ENCODE measurements at places on chromosomes 7 and 10.
A peak's percentile ranks its signal among the peaks of the same experiment; 100 is the strongest.

- DNase-seq = no peak
Measured at GRCh38 chr7:55533050-55533728, 39.1 kb downstream of the VOPP1 start.

DNA sequence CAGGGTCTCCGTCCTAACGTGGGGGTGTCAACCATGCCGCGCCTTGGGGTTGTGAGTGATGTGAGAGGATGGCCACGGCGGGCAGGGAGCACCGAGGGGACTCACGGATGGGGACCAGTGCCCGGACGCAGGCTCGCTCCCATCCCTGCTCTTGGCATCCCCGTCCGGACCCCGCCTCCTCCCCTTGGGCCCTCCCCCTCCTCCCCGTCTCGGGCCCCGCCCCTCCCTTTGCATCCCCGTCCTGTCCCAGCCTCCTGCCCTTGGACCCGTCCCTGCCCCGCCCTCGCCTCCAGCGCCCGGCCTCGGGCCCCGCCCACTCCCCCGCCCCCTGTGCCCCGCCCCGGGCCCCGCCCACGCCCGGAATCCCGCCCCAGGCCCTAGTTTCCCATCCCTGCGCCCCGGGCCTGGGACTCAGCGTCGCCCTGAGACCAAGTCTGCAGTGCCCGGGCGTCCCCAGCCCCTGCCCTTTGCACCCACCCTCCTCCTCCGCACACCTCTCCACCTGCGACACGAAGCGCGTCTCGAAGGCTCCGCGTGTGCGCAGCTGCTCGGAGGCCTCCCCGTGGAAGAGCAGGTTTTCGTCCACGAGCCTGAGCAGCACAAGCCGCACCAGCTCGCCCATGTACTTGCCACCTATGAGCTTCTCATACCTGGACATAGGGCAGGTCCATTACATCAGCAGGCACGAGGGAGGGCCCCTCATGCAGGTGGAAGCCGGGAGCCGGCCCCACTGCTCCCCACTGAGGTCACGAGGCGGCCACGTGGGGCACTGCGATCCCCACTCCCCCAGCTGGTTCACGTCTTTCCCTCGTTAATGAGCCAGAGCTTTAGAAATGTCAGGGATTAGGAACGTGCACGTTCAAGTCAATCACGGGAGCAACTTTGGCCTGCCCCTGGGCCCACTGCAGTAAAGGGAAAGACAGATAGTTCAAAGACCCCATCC is 5.1 kb upstream of the MYL7 start:
- peak; percentile 85 for DNase-seq

DNA sequence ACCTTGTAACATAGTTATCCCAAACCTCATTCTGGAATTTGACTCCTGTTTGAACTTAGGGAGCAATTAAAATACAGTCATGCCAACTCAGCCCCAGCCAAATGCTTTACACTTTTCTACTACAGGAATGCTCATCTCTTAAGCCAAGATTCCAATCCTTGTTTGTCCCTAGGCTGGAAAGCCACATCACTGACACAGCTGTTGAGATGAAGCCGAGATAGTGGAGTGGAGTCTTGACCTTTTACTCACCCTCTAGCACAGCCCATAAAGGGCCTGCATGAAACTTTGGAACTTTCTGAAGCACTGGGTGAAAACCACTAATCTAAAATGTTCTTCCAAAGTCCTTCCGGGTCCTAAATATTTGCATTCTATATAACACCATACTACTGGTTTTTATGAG is 247.3 kb downstream of the ETV1 start:
- no peak for DNase-seq

DNA sequence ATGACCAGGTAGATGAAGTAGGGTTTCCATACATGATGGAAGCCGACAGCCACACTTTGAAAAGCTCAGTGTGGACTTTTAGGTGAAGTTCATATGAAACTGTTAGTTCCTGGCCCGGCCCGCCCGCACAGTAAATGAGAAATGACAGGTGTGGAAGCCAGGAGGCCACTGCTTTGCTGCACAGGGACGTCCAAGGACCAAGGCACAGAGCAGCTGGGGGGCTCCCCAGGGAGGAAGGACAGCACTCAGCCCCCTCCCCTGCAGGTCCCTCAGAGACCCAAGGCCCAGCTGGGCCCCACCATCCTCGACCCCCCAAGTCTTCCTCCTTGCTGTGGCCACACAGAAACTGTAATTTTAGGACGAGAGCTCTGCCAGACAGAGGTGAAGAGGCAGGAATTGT is 219.2 kb downstream of the PTPRN2 start:
- no peak for DNase-seq

DNA sequence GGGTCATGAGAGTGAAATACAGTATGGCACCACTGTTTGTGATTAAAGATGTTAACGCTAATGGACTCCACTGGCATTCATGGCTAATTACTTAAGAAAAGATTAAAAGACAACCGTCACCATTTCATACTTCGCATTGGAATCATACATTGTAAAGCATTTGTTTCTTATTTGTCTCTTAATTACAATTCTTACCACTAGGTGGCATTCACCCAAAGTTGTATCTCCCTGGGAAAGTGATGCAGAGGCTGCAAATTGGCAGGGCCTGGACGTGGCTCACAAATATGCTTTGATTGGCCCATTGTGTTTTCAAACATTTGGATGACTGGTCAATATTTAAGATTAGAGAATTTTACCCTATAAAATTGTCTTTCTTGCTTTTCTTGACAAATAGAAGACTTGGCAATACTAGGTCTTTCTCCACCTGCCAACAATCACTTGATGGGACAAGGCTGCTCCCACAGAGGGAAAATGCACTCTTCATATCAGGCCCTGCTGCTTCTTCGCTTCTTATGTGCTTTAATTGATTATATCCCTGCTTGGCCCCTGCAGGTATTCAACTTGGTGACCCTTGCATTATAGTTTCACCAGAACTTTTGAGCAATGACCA is 72.1 kb upstream of the STARD3NL start:
- no peak for DNase-seq

GRCh38 chr10:88896372-88896993 is 16.4 kb downstream of the STAMBPL1 start:
- DNase-seq = no peak

DNA sequence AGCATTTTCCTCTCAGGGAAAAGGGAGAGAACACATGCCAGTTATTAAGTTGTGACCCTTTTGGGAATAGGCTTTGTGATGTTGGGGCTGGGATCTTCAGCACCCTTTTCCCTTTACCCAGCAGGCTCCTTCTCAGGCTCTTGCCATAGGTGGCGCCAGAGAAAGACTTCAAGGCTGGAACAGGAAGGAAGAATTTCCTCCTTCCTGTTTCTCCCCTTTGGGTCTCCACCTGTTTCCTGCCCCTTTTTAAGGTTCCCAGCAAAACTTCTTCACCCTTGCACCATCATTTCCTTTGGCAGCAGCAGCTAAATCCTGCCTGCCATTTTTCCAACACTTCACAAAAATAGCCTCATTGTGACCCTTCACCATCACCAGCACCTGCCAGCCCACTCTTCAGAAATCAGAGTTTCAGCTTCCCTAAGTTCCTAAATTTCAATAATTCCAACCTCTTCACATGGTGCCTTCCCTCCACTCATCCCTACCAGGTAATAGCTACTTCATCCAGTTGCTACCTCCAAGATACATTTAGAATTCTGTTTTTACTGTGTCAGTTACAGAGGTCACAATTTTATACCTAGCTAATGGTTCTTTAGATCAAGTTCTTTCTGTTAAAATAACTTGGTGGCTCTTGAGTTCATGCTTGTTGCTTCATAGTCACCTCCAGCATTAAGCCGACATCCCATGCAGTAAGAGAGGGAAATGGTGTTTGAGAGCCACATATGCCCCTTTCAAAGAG is 22.4 kb upstream of the FOXK1 start:
- no peak for DNase-seq

GRCh38 chr10:74244807-74245206 is 93.8 kb downstream of the ADK start:
- no peak for DNase-seq

- DNase-seq = no peak
Measured at GRCh38 chr10:113626809-113627355, 37.0 kb downstream of the NRAP start.

GRCh38 chr10:43024942-43025700 is 51.7 kb upstream of the RET start:
- DNase-seq = no peak

DNA sequence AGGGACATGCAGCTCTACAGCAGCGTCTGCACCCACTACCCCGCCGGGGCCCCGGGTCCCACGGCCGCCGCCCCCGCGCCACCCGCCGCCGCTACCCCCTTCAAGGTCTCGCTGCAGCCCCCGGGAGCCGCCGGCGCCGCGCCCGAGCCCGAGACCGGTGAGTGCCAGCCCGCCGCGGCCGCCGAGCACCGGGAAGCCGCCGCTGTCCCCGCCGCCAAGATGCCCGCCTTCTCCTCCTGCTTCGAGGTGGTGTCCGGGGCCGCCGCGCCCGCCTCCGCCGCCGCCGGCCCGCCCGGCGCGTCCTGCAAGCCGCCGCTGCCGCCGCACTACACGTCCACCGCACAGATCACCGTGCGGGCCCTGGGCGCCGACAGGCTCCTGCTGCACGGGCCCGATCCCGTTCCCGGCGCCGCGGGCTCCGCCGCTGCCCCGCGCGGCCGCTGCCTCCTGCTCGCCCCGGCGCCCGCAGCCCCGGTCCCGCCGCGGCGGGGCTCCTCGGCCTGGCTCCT is 631 bp downstream of the OTUD1 start:
- no peak for DNase-seq

DNA sequence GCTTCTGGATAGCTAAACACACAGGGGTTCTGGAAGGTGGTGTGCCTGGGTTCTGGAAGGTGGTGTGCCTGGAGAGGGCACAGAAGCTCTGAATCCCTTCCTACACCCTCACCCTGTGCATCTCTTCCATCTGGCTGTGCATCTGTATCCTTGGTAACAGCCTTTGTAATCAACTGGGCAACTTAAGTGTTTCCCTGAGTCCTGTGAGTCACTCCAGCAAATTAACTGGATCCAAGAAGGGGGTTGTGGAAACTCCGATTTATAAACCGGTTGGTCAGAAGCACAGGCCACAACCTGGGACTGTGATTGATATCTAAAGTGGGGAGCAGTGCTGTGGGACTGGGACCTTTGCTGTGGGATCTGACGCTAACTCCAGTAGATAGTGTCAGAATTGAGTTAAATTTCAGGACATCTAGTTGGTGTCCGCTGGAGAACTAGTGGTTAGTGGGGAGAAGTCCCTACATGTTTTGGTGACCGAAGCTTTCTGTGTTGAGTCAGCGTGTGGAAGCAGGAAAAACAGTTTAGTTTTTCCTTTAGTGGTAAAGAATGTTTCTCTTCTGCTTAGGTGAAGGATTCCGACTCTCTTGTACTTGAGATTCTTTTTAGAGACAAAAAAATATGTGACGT is 228.1 kb downstream of the BMPER start:
- no peak for DNase-seq

DNA sequence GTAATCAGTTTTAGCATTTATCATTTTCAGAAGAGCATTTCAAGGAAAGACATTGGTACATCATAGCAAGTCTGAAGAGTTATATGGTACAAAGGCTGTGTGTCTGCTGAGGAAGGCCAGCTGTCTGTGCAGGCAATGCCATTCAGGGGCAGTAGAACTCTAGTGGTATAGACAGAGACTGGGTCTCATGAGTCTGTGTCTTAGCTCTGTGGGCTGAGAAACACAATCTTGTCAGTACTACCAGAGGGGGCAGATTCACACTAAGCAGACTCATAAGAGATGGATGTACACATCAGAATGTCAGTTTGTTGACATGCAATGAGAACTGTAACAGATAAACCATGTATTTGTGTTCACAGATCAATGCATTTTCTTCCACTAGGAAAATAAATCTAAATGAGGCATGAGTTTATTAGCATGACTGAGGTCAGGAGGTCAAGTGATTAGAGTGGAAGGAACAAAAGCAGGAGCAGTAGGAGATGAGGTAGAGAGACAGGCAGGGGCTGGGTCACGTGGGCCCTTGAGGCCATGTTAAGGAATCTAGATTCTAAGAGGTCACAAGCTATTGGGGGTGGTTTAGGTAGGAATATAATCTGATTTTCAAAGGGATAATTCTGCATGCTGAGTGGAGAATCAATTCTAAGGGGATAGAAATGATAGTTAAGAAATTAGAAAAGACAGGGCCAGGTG is 7.5 kb upstream of the GGCT start:
- no peak for DNase-seq

DNA sequence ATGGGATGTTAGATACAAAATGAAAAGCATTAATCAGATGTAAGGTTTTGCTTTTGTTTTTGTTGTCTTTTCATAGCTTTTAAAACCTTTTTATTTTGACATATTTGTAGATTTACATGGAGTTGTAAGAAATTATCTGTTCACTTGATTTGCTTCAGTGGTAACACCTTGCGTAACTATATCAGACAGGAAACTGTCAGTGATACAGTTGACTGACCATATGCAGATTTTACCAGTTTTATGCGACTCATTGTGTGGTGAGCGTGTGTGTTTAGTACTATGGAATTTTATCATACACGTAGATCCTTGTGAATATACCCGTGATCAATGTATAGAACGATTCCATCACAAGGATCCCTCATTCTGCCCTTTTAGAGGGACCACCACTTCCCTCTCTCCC is 701.4 kb downstream of the SUGCT start:
- DNase-seq = no peak

DNA sequence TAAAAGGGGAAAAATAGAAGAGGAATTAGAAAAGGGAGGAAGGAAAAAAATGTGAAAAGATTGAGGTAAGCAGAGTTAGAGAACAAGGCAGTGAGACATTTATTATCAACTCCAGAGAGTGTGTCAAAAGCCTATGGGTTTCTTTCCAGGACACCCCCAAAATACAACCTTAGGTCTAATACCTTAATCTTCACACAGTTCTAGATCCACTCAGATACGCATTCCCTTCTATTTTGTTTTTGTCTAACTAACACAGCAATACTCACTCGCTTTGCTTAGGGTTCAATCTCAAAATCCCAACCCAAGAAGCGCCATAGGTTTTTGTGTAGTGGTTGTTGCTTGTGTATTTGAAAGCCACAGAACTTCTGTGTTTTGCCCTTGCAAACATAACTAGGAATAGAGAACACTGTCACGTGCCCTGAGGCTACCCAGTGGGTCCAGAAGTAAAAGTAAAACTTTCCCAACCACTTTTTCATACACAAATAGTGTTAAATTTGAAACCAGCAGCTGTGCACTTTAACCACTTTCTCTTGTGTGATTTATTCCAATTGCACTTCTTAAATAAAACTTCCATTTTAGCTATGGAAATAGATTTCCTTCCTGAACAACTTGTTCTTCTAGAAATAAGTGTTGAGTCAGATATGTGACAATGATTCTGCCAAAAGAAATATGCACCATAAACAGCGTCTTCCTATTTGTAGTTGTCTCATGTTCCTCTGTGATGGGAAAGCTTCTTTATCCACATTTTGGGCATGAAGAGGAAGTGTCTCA is 414.7 kb upstream of the GHITM start:
- no peak for DNase-seq

- no peak for DNase-seq
Measured at GRCh38 chr10:97867220-97867800, 17.7 kb downstream of the GOLGA7B start.

DNA sequence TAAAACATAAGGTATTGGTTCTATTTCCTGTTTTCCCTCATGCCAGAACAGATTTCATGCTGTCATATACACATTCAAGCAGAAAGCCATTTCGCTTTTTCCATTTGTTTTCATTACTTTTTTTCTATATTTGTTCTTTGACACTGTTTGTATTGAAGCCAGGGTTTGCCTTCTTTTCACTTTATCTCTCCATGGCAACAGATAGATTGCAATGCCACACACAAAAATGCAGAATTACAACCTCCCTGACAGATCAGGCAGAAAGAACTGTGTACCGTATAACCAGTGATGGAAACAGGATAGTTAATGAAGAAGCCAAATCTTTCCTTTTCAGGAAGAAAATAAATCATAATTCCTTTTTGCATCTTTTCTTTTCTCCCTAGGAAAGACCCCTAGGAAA is 103.0 kb upstream of the PCGF5 start:
- DNase-seq = no peak

- DNase-seq = no peak
Measured at GRCh38 chr10:11560076-11560709, 51.3 kb downstream of the USP6NL start.

All from lower lobe of right lung (tissue), 2 donors.